ENCODE measurements at places on chromosomes 4 and X. TPM values are rescaled to one million over a fixed set of nuclear protein-coding genes. Genes with fewer than 3 reads are reported as not detected.

MAGEA1 gene
- total RNA-seq, result not detected

ADH1C gene
- total RNA-seq, result not detected

SLC34A2 gene
- not detected for total RNA-seq

MEPE gene
- not detected for total RNA-seq

DUSP9 gene
- total RNA-seq, result 0.33 TPM

NKX3-2 gene
- total RNA-seq, result not detected

IGFBP7 gene
- 307 TPM for total RNA-seq

RAI2 gene
- total RNA-seq, result 1.6 TPM

TASL gene
- not detected for total RNA-seq

ATP8A1 gene
- 15.0 TPM for total RNA-seq

TMPRSS11D gene
- 0.29 TPM for total RNA-seq

PDCL2 gene
- total RNA-seq, result not detected

GLA gene
- 30.4 TPM for total RNA-seq

F9 gene
- not detected for total RNA-seq

SPANXC gene
- not detected for total RNA-seq
